ENCODE measurements at places on chromosomes 6 and 20.

GRCh38 chr6:110652520-110652919 lies 162.7 kb downstream of the CDK19 start:
- DNase-seq = no peak

GRCh38 chr20:10510216-10510615 lies 75.1 kb downstream of the SLX4IP start:
- DNase-seq = no peak

DNA sequence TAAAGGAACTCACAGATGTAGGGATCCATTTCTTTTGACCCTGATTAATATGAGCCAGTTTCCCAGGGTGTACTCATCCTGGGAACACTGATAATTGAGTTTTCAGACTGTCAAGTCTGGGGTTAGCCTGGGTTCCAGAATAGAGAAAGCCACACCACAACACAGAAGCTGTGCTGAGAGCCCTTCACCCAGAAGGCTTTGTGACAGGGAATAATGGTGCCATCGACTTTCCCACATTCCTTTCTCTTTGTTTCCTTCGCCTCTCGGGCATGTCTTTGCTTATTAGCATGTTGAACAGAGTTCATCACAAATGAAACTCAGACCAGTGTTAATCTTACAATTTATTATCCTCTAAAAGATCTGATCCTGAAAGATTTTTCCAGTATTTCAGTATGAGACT lies 95.0 kb downstream of the TCP11 start:
- DNase-seq = no peak

DNA sequence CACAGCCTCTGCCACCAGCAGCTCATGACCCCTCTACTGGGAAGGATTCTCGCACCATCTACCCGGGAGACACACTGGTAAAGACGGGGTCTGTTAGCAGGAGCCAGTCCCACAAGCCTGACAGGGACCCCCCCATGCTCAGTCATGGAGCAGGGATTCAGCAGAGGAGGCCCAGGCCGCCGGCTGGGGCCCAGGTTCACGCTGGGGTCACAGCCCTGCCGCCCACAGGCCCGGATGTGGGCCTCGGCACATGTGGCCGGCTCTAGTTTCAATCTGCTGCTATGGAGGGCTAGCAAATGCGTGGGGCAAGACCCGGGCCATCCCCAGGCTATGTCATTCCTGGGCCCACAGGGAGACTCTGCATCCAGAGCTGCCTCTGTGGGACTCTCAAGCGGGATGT lies 25.1 kb downstream of the PXDC1 start:
- DNase-seq = no peak

DNA sequence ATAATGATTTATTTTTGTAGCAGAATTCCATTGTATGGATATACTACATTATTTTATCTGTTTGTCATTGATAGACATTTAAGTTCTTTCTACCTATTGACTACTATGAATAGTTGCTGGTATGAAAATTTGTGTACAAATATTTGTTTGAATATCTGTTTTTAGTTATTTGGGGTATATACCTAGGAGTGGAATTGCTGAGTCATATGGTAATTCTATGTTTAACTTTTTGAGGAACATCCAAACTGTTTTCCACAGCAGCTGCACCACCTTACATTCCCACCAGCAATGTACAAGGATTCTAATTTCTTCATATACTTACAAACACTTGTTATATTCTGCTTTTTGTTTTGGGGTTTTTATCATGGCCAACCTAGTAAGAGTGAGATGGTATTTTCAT lies 56.1 kb upstream of the SDHAF4 start:
- DNase-seq = no peak

DNA sequence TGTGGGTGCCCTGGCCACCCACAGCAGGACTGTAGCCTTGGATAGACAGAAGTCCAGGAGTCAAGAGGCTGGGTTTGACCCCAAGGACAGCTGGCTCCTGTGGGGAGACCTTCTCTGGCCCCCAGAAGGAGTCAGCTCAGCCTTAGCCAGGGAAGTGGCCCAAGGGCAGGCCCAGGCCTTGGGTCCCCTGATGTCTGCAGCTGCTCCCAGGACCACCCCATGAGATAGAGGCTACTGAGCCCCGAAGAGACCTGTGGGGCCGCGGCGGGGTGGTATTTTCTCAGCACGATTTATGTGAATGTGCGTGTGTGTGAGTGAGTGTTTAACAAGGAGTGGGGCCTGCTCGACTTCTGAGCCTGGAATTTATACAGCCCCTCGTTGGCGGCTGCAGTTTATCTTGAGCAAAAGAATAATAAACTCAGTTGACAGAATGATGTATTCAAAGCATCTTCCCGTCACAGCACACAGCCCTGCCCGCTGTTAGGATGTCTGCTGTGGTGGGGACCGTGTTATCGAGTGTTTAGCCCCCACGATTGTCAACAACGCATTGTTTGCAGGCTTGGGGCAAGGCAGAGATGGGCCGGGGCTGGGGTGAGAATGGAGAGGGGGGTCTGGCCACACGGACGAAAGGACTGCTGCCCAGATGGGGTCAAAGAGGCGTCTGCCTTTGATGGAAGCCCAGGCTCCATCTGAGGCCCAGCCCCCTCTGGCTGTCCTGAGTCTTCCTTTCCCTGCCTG lies 163.3 kb downstream of the VEGFA start:
- DNase-seq = no peak
